ENCODE measurements at places on chromosomes 2 and 18. TPM values are rescaled to one million over a fixed set of nuclear protein-coding genes. Genes with fewer than 3 reads are reported as not detected.

DNA sequence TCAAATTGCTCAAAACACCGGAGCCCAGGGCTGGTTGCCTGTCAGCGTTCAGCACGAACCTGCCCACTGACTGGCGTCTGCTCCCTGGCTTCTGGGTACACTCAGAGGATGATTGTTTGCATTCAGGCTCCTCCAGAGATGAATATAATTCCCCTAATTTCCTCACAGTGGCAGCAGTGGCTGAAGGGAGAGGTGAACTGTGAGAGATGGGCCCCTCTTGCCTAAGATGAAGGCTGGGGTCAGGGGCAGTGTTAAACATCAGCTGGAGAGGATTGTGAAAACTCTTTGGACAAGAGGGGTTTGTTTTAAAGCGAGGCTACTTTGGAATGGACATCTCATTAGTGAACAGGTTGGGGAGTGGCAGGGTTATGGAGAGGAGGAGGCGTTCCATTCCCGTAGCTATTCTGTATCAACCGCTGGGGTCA is 31.0 kb downstream of the TCF7L1 start:
- no peak overlapping the region for H3K4me3 ChIP-seq
- H3K36me3 ChIP-seq = peaks cover 5% of the 10 kb centered on the region
- H3K27ac ChIP-seq = no peak overlapping the region
- peak; percentile 38 for DNase-seq
- no peaks in the 10 kb centered on the region for H3K27me3 ChIP-seq

The PPP4R3B gene
- 34.7 TPM for total RNA-seq

GRCh38 chr2:168322325-168323007 is 75.1 kb upstream of the STK39 start:
- no peak overlapping the region for H3K27ac ChIP-seq
- peaks cover 3% of the 10 kb centered on the region for H3K4me1 ChIP-seq
- DNase-seq = peak; percentile 77

- H3K36me3 ChIP-seq = no peaks in the 10 kb centered on the region
- no peak for DNase-seq
Observed at GRCh38 chr2:26570083-26570430, 71.1 kb downstream of the CIB4 start.

DNA sequence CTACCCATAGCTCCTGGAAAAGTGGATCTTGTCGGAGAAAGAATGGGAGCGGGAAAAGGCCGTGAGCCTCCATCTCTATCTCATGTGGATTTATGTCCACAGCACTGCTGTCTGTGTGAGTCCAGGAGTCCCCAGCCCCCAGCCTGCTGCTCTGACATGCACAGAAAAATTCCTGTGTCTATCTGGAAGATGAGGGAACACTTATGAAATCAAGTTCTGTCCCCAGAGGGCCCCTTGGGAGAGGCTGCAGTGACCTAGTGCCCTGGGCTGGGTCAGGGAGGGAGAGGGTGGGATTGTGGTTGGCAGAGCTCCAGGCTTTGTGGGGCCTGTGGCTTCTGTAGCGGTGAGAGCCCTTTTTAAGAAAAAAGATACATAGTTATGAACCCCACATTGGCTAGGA is 37.6 kb downstream of the HJURP start:
- no peaks in the 10 kb centered on the region for H3K27me3 ChIP-seq
- DNase-seq = no peak
- H3K4me1 ChIP-seq = no peaks in the 10 kb centered on the region
- no peak overlapping the region for H3K4me3 ChIP-seq
- H3K36me3 ChIP-seq = no peaks in the 10 kb centered on the region

The TDRD15 gene
- total RNA-seq = not detected

GRCh38 chr2:27421660-27422250 is 6.7 kb upstream of the NRBP1 start:
- no peak overlapping the region for H3K4me3 ChIP-seq
- H3K27me3 ChIP-seq = no peaks in the 10 kb centered on the region
- no peak for DNase-seq
- no peaks in the 10 kb centered on the region for H3K4me1 ChIP-seq
- no peaks in the 10 kb centered on the region for H3K36me3 ChIP-seq
- no peak overlapping the region for H3K27ac ChIP-seq

- DNase-seq = peak; percentile 45
- peaks cover 36% of the 10 kb centered on the region for H3K4me1 ChIP-seq
- no peak overlapping the region for H3K4me3 ChIP-seq
- no peaks in the 10 kb centered on the region for H3K36me3 ChIP-seq
Observed at GRCh38 chr2:234970477-234970882, 18.7 kb downstream of the SH3BP4 start.

DNA sequence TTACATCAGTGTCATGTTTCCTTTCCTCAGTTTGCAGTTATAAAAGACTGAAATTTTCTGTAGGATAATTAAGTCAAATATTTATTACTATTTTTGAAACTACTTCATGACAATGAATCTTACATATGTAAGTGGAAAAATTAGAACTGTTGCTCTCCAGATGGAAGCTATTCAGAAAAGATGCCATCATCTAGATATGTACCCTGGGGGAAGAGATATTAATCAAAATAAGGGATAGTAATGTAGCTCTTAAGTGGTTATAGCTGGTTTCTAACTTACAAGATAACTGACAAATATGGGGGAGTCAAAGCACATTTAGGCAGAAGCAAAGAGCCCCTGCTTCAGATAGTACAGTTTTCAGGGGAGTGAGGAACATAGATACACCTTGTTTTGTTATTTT is 38.1 kb upstream of the PAX3 start:
- H3K27me3 ChIP-seq = no peaks in the 10 kb centered on the region
- H3K36me3 ChIP-seq = no peaks in the 10 kb centered on the region
- H3K27ac ChIP-seq = no peak overlapping the region
- H3K4me1 ChIP-seq = no peaks in the 10 kb centered on the region
- no peak overlapping the region for H3K4me3 ChIP-seq

Data from muscle of leg (tissue), 16 donors.